ENCODE measurements at places on chromosomes 11 and 22. TPM values are rescaled to one million over a fixed set of nuclear protein-coding genes. Genes with fewer than 3 reads are reported as not detected.

Gene HMOX1
- total RNA-seq, result 152 TPM

Gene OR51E2
- not detected for total RNA-seq

DNA sequence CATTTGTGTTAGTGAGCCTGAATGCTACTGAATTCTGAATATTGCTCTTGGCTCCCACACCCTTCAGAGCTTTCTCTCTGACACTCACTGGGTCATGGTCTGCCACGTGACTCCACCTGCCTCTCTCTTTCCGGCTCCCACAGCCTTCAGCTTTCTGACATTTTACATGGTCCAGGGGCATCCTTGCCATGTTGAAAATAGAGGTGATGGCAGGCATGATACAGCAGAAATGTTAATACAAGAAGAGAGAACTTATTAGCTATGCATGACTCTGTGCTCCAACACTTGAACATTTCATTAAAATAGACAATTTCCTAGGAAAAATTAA is 90.3 kb upstream of the CLDN5 start:
- no peak for DNase-seq

DNA sequence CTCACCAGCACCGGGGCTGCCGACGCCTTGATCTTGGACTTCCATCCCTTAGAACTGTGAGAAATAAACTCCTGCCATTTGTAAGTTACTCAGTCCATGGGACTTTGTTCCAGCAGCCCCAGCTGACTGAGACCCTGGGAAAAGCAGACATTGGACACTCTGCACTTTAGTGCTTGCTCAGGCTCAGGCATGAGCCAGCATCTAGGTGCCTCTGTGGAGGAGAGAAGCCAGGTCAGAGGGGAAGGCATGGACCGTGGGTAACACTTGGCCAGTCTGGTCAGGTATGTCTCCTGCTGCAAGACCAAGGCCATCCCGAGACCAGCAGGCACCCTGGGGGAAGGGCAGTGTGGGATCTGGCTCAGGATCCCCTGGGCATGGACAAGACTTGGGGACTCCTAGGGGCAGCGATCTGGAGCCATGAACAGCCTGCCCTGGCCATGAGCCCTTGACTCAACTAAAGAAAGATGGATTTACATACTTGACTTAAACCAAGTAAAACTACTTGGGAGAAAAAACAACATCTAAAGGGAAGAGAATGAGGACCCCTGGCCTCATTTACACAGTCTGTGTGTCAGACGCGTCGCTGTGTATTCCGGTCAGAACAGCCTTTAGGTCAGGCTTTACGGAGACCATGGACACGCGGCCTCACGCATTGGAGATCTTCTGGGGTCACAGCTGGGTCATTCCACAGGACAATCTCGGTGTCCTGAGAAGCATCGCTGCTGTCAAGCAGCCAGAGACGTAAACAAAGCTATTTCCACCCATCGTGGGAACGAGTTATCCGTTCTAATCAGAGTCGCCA is 497.1 kb downstream of the BRD1 start:
- no peak for DNase-seq

DNA sequence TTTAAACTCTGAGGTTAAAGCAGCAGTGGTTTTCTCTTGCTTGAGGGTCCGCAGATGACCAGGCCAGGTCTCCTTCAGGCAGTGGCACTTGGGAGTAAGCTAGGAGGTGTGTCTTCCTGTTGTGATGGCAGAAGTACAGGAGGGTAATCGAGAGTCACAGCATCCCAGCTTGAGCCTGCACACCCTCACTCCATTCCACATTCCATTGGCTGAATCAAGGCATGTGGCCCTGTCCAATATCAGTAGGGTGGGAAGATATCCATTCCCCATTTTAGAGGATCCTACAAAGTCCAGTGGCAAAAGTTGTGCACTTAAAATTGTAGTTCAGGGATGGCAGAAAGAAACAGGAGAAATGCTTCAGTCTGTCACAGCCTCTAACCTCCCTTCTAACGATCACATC is 23.3 kb downstream of the OSBP2 start:
- DNase-seq, result no peak

- DNase-seq, result peak; percentile 58
These were observed 415.9 kb upstream of the CADM1 start for GRCh38 chr11:115920092-115920461.

- DNase-seq, result no peak
These were observed 435.3 kb downstream of the SOX6 start for GRCh38 chr11:15920856-15921629.

Measured in LHCN-M2 (cell line).